ENCODE measurements at places on chromosomes 3 and 15.

DNA sequence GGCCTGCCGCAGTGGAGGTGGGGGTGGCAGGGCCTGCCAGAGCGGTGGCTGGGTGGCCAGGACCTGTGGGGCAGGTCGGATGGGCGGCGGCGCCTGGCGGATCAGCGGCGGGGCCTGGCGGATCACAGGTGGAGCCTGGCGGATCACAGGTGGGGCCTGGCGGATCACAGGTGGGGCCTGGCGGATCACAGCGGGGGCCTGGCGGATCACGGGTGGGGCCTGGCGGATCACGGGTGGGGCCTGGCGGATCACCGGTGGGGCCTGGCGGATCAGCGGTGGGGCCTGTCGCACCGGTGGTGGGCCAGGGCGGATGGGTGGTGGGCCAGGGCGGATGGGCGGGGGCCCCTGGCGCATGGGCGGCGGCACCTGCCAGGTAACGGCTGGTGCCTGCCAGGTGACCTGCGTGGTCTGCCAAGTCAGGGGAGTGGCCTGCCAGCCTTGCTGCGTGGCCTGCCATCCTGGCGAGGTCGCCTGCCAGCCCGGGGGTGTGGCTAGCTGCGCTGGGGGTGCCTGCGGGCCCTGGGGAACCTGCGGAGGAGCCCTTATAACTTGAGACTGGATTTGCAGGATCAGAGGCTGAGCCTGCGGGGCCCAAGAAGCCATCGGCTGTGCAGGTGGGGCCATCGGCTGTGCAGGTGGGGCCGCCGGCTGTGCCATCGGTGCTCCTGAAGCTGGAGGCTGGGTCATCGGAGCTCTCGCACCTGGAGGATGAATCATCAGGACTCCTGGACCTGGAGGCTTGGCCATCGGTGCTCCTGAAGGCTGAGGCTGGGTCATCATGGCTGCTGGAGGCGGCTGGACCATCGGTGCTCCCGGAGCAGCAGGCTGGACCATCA lies 1.3 kb downstream of the MAGEL2 start:
- DNase-seq: no peak

DNA sequence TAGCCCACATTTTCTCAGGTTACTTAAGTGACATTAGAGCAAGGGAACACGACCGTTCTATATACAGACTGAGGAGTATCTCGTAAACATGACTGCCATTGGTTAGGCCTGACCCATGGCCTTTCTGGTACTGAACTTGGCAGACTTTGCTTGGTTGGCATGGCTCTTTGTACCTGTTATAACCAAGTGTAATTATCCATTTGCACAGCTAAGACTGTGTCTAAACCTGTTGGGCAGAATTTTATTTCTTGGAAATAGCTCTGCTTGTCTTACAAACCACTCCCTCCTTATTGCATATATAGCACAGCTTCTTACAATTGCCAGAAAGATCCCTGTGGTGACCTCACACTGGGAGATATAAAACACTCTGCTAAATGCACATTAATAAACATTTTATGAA lies 106.9 kb downstream of the P2RY1 start:
- DNase-seq: no peak

DNA sequence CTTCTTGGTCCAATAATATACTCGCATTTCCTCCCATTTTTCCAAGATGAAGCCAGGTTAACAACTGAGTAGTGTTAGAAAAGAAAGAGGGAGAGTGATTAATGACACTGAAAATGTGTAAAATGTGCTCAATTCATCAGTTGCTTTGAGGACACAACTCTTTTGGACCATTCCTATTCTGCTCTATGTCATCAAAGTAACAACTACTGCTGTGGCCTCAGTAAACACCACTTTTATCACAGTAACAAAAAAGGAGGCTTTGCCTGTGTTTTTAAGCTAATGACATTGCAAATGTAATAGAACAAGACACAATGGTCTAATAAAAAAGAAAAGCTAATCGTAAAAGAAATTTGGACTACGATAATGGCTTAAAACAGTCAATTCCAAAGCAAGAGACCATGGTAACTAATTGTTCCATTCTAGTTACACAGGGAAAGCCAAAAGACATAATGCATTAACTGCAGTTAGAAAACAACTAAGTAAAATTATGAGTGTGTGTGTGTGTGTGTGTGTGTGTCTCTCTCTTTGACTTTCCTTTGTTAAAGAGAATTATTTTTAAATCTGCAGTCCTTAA lies 221.1 kb downstream of the MAGI1 start:
- no peak for DNase-seq

DNA sequence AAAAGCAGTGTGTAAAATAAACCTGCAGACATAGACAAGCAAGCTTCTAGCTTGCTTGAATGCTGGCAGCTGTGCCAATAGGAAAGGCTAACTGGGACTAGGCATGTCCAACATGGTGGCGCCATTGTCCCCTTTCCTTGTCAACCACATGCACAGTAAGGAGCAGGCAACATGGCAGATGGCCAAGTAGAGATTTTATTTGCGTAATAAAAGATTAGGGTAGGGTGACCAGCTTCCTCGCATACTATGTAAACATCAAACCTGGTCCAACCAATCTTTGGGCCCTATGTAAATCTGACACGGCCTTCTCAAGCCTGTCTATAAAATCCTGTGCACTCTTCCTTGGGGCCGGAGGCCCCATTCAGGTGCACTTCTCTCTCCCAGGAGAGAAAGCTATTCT lies 575.4 kb upstream of the GOLIM4 start:
- DNase-seq: no peak
